Skeletal muscle cell (primary cell): ENCODE measurements at places on chromosomes 11 and 22.

GRCh38 chr11:131371791-131372104 is 1.3 kb downstream of the NTM start:
- no peak for DNase-seq

- no peak for DNase-seq
Measured at GRCh38 chr11:71285111-71285510, 32.7 kb upstream of the SHANK2 start.

DNA sequence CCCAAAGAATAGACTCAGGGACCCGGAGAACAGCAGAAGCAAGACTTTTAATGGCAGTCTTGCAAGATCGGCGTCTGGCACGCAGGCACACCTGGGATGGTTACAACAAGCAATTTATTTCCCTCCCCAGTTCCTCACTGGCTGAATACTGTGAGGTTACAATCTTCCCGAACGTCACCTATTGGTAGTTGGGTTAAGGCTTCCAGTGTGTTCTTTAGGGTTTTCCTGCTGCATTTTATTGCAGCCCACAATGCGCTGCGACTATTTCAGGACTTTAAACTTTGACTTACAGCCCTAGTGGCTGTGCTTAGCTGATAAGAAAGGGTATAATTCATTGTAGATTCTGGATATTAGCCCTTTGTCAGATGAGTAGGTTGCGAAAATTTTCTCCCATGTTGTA is 11.5 kb upstream of the TRIM68 start:
- no peak for DNase-seq

- no peak for DNase-seq
Measured at GRCh38 chr11:110113505-110113904, 20.3 kb downstream of the ZC3H12C start.

DNA sequence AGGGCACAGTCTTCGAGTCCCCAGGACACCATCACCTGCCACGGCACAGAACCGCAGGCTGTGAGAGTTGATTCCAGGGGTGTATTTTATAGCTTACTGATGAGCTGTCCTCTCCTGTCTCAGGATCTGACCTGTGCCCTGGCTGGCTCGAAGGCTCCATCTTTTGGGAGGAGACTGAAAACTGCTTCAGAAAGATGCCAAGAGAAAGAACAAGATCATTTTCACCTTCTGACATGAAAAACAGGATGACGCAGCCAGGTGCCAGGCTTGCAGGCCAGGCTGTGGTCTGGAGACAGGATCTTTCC is 2.2 kb downstream of the MRGPRD start:
- DNase-seq = no peak

- no peak for DNase-seq
Measured at GRCh38 chr11:1782831-1783724, 19.4 kb upstream of the CTSD start.

DNA sequence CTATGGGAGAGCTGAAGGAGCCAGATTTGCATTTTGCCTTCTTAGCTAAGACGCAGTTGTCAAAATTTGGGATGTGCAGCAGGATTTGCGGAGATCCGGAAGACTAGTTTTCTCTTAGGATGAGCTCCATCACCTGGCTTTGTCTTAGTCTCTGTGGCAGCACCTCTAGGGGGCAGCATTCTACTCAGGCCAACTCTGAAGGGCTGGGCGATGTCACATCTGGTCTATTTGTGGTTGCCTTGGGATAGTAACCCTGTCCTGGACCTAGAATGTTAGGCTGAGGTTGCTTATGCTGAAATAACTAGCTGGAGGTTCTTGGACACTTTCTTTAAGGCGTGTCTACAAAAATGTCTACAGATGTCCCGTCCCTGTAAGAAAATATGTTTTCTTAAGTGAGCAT is 116.2 kb downstream of the FAT3 start:
- DNase-seq = no peak

DNA sequence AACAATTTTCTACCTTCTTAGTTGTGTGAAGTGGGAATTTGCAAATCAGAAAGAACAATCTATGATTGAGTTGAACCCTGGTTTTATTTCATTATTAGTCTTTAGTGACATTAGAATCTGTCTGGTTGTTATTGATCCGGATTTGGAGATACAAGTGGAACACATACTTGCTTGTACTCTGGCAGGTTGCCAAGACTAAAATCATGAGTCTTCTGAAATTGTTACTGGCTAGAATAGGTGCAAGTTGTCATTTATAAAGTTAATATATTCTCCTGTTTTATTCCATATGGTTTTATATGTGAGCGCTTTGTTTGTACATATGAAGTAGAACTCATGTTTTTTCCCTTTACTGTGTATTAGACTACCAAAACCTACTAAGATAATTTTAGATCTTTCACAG is 23.0 kb downstream of the CCDC15 start:
- no peak for DNase-seq

- DNase-seq = no peak
Measured at GRCh38 chr11:1560649-1561251, 11.3 kb downstream of the DUSP8 start.

DNA sequence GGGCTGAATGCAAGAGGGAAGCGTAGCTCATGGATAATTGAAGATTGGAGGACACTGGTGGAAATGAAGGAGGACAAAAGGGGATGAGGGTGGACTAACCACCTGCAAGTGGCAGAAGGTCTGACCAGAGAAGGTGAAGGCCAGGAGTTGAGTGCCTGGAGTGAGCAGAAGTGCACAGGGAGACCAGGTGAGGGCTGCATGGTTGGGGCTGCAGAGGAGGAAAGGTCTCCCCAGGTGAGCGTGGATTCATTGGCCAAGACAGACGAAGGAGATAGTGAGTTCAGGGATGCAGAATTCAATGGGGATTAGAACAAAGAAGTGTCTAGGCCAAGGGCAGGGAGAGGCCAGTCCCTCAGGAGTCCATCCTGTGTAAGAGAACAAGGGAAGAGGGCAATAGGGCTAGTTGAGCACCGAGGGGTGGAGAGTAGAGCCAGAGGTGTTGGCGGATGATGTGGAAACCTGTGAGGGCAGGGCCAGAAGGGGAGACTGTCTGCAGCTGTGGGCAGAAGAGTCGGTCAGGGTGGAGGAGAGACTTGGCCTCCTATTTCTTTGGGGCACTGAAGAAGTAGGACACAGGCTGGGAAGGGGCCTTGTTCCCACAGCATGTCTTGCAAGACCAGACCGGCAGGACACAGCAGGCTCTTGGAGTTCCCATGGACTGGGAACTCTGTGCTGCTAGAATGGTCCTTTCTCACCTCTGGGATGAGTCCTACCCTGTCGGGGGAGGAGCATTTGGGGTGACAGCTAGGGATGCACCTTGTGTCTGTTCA is 6.7 kb downstream of the TRIM29 start:
- DNase-seq = no peak

- DNase-seq = no peak
Measured at GRCh38 chr22:39097098-39098020, at the start of gene APOBEC3H. TSS of gene APOBEC3H (plus strand) at chr22:39097244. CDS start at chr22:39100279, 3,035 bp downstream.

DNA sequence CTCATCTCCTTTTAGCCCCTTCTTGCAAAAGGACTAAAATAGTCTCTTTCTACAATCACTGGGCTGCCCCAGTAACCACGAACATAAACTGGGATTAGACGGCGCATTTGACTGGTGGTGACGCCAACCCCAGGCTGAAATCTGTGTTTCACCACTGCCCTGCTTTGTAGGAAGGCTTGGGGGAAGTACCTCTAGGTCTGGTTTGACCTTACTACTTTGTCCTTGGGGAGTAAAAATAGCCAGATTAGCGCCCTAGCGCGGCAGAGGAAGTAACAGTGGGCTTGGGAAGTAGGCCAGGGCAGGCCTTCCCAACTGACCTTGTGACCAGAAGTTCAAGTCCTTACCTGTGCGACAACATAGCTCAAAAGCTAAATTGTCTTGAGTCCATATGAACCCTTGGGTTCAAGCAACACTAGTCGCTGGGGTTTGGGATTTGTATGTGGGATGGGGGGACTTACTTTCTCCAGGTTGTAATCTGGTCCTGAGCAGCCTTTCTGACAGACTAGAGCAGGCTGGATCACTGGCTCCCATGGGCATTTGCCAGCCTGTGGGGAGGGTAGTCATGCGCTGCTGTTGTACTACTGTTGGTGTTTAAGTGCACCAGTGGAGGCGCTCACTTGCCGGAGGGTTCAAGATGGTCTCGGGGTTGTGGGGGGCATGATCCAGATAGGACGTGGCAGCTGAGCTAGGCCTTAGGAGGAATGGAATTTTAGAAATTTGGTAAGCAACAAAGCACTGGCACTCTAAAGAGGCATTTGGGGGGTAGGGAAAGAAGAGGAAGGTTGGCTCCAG is 953 bp upstream of the PACS1 start:
- peak; percentile 17 for DNase-seq

DNA sequence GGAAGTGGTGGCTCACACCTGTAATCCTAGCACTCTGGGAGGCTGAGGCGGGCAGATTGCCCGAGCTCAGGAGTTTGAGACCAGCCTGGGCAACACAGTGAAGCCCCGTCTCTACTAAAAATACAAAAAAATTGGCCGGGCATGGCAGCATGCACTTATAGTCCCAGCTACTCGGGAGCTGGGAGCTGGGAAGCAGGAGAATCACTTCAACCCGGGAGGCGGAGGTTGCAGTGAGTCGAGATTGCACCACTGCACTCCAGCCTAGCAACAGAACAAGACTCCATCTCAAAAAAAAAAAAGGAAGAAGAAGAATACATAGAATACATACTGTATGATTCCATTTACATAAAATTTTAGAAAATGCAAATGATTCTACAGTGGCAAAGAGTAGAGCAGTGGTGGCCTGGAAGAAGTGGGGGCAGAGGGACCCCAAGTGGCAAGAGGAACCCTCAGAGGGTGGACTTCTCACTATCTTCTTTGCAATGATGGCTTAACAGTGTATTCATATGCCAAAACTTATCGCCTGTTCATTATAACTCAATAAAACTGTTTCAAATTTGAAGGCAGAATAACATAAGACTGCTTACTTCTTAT is 22.0 kb downstream of the PACSIN2 start:
- DNase-seq = no peak

DNA sequence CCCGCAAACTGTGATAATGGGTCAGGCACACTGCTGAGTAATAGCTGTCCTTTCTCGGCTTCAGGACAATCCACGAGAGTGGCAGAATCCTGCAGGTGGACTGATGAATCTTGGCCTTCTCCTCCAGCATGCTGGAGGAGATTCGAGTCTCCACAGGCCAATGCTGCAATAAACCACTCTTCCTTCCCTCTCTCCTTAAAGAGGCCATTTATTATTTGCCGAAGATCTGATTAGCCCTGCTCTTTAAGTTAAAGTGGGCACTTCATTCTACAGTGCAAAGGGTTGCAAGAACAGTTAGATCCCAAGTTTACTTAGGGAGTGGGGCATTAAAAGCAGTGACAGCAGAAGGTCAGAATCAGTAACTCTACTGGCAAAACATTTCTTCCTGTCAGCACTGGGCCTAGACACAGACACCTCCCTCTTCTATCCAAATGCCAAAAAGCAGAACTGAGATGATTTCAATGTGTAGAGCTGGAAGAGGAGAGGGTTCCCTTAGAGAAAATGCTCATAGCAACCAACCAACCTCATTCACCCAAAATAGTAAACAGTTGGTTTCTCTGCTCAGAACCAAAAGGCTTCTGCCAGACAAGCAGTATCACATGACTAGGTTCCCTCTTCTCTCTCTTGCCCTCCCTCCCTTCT is 121.7 kb downstream of the SGSM3 start:
- no peak for DNase-seq

DNA sequence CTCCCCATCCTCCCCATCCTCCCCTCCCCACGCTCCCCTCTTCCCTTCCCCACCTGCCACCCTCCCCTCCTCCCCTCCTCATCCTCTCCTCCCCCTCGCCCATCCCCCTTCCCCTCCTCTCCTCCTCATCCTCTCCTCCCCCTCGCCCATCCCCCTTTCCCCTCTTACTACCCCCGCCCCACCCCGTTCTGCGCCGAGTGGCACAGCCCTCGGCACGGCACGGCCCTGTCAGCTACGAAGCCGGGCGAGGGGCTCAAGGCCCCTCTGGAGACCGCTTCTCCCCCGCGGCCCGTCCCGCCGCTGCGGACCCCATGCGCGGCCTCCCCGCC is 449.9 kb downstream of the OPCML start:
- no peak for DNase-seq

DNA sequence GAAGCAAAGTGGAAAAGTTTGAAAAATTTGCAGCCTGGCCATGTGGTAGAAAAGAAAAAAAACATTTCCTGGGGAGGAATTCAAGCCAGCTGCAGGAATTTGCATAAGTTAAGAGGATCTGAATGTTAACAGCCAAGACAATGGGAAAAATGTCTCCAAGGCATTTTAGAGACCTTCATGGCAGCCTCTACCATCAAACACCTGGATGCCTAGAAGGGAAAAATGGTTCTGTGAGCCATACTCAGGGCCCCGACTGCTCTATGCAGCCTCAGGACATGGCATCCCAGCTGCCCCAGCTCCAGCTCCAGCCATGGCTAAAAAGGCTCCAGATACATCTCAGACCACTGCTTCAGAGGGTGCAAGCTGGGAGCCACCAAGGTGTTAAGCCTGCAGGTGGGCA is 149.1 kb upstream of the SOX6 start:
- no peak for DNase-seq

DNA sequence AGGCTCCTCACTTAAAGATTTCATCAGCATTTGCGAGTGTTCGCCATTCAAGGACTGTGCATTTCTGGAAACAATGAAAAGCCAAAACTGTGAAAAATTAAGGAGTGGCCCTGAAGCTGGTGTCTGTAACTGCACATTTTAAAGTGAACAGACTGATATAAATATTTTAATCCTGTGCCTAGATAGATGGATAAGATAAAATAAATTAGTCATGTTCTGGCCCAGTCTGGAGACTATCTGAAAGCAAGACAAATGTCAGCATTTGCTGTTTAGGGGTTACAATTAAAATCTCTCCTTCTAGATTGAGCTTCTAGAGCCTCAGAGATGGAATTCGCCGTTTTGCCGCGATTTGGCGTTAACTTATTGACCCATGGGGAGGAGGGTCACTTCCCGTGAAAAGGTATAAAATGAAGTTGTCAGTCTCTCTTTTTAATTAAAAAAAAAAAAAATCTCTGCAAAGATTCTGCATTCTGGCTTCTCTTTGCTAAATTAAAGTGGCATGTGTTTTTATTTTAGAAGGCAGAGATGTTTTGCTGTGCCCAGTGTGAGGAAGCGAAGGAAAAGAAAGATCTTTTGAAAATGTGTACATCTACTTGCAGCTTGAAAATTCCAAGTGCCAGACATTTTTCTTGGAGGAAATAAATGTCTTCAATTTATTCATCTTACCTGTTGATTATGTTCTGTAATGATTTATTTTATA is 79.7 kb upstream of the WNT7B start:
- DNase-seq = no peak

GRCh38 chr11:113473983-113474361 is 1.2 kb downstream of the DRD2 start:
- DNase-seq = no peak

- no peak for DNase-seq
Measured at GRCh38 chr22:49536571-49537131, 291.0 kb downstream of the BRD1 start.
